ENCODE measurements at places on chromosomes 5 and 9.

GRCh38 chr9:5628183-5628529, 751 bp upstream of the RIC1 start:
- DNase-seq, result no peak

DNA sequence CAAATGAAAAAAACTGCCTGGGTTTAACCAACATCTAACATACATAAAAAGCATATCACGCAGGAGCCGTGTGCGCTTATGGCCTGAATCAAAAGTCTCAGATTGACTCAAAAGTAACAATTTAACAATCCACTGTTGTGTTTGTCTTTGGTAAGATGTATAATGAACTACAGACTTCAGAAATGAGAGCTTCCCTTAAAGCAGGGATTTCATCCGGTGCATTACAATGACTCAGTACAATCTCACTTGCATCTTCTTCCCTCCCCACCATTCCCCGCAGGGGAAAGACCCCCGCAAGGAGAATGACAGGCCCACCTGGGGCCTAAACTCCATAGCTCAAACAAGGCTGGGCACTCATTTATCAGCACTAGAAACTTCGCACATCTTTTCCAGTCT, 1.4 kb downstream of the ZFR start:
- no peak for DNase-seq

GRCh38 chr5:10474521-10475075, 32.9 kb downstream of the ROPN1L start:
- no peak for DNase-seq

DNA sequence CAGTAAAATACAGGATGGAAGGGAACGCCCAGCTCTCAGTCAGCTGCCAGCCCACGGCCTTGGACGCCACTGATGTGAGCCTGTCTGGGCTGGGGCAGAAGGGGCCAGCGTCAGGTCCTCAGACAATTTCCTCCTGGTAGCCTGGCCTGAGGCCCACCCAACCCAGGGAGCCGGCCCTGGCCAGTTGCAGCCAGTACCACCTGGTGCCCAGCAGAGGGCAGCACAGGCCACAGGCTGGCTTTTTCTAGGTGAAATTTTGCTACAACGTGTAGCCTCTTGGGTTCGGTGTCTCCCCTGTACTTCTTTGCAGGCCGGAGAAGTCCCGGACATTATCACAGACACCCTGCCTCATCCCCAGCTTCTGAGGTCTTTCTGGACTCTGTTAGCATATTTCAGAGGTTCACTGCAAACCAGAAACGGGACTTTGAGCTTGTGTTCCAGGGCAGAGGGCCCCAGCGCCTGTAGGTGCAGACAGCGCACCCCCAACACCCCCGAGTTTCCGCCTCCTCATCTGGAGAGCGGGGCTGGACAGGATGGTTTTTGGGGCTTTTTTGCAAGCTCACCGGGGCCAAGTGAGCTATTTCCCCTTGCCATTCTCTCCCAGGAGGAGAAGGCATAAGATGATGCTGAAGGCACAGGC, 45.9 kb upstream of the KCNMB1 start:
- peak; percentile 28 for DNase-seq

GRCh38 chr5:44535621-44536020, 146.4 kb upstream of the FGF10 start:
- no peak for DNase-seq

- no peak for DNase-seq
These were observed 11.3 kb downstream of the ANKDD1B start for GRCh38 chr5:75622564-75622963.

GRCh38 chr5:58048185-58048925, 411.5 kb downstream of the PLK2 start:
- DNase-seq, result no peak

DNA sequence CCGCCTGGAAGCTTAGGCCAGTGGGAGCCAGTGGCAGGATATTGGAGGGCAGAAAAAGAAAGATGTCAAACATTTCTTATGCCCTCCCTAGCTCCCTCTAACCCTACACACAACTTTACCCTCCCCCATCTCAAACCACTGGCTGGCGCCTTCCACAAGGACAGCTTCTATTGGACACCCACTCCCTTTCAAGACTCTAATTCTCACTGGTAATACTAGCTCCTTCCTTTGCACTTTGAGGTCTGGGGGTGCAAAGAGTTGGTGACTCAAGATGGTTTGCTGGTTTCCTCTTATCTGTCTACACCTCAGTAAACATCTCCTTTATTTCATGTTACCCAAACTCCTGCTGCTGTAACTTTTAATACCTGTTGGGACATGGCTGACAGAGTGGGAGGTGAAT, 11.6 kb upstream of the ITGA1 start:
- DNase-seq, result no peak

DNA sequence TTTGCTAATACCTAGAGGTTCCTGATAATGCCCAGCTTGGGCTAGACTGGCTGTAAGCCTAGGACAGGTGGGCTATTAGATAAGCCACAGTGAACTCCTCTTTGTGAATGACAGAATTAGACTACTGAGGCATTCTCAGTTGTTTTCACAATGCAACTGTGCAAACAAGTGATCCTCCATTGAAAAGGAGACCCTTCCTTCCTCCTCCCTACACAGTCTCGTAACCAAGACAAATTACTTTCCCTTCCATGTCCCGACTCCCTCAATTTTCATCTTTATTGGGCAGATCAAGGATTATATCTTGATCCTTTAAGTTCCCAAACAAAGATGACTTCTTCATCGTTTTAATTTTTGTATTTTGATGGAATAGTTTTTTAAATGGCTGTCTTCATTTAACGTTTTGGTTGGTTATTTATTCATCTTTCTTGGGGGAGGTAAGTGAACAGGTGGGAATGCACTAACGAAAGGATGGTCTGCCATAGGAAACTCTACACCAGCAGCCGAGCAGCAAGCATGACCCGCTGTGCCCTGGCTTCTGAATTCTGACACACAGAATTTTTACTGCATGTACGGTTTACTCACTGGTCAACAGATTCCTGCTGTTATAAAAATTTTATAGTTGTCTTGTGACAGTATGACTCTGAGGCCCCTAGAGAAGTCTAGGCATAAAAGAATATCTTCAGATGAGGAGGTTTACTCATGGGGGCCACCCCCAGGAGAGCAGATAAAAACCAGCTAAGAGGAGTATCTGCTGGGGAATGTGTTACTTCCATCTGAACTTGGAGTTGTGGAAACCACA, 137.5 kb upstream of the TUT7 start:
- DNase-seq, result no peak

- DNase-seq, result no peak
These were observed 1028.5 kb downstream of the NR2F1-AS1 start for GRCh38 chr5:92552206-92553160.

DNA sequence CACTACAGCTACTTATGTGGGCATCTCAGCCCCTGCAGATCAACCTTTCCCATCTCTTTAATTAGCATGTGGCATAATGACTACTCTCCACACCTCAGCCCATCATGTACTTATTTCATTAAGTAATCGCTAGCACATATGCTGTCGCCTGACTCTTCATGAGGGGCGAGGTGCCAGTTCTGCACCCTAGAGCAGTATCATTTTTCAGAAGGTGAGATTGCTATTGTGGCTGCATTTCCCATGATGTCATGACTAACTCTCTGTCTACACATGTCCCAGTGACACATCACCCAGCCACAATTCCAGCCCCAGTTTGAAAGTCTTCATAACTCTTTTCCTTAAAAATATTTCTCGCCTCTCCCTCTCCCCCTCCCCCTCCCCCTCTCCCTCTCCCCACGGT, 7.6 kb upstream of the F2RL1 start:
- DNase-seq, result no peak

- DNase-seq, result no peak
These were observed 575.2 kb upstream of the ZNF462 start for GRCh38 chr9:106287731-106288130.

GRCh38 chr9:28741459-28741858, 1168.2 kb upstream of the C9orf72 start:
- no peak for DNase-seq

- DNase-seq, result no peak
These were observed 24.2 kb downstream of the NMRK1 start for GRCh38 chr9:75063556-75064305.

DNA sequence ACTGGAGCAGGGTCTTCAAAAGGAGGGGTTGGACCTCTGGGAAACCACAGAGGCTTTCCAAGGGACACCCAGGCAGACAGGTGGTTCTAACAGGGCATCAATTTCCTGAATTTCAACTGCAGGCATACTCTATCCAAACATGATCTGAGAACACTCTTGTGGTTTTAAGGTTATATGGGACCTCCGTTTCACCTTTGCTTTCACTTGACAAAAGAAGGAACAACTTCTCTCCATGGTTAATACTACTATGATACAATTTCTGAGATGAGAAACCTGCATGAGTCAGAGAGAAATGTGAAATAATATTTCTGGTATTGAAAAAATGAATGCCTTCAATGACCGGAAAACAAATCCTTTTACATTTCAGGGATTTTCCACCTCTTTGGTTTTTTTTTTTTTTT, 28.0 kb upstream of the ERAP1 start:
- DNase-seq, result no peak

GRCh38 chr9:89352874-89353649, 34.8 kb downstream of the SECISBP2 start:
- no peak for DNase-seq

GRCh38 chr9:136974817-136975535, 2.3 kb upstream of the PTGDS start:
- no peak for DNase-seq
